CD4-positive, alpha-beta T cell (primary cell): ENCODE measurements at places on chromosomes 3 and 15.
A peak's percentile ranks its signal among the peaks of the same experiment; 100 is the strongest.

DNA sequence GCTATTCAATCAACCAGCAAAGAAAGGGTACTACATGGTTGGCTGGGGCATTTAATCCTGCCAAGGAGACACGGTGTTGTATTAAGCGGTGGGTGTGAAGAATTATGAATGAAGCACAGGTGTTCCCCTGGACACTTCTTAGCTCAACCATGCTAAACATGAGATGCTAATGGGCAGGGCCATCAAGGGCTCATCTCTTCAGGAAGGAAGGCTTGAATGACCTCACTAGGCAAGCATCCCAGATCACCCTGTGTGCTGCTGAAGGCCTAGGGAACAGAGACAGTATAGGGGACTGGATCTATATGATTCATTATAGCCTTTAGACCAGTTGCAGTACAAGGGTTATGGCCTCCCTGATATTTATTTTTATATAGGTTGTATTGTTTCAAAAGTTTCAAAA is 221.3 kb upstream of the SLCO3A1 start:
- no peak for DNase-seq

GRCh38 chr15:74431645-74432044 is 2.1 kb downstream of the SEMA7A start:
- no peak for DNase-seq

DNA sequence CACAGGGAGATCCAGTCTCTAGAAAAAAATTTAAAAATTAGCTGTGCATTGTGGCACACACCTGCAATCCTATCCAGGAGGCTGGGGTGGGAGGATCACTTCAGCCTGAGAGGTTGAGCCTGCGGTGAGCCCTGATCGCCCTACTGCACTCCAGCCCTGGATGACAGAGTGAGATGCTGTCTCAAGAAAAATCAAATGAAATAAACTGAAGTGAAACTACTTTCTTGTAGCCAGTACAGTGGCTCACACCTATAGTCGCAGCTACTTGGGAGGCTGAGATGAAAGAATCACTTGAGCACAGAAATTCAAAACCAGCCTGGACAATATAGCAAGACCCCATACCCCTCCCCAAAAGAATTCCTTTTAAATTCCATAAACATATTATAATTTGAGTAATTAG is 35.4 kb downstream of the SMARCC1 start:
- DNase-seq: no peak

DNA sequence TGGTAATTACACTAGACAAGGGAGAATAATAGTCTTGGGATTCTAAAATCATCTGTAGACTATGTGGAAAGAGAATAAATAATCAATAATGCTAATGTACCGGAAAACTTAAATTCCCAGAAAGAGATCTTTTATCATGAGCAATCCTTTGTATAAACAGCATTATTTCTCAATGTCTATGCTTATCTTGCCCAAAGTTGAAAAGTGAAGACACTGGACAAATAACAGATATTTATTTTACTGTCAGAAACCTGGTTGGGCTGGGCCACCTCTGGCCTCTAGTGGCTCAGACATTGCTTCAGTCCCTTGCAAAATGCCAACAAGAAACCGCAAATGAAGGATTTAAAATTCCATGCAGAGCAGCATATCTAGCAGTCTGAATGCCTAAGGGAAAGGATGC is 409.9 kb downstream of the FHIT start:
- DNase-seq: no peak

DNA sequence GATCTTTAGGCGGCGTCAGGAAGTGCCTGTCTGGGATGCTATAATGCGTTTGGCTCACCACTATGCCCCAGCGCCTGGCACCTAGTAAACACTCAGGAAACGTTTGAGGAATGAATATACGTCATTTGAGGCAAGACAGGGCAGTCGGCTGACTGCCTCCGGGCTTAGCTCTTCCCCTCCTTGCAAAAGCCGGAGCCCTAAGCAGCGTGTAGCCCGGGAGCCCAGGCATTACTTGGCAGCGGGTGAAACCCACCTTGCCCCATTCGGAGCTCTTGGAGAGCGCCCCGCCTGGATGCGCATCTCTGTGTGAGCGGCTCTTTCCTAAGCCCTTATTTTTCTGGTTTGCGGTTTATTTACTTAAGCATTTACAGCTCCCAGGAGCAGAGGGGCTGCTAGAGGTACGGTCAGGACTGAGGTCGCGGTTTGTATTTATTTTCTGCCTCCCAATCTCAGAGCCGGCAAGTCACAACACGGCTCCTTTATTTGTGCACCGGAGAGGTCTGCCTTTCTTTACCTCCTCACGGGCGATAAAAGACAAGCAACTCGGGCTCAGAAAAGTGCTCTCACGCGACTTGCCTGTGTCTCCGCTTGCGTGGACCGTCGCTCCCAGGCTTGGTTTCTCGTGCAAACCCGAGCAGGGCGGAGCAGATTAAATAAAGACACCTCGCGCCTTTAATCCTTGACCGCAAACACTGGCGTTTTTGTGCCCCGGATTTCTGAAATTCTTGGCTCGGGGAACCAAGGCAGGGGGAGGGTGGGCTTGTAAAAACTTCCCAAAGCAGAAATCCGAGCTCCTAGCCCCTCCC is 737 bp upstream of the ITPR1 start:
- peak; percentile 20 for DNase-seq

DNA sequence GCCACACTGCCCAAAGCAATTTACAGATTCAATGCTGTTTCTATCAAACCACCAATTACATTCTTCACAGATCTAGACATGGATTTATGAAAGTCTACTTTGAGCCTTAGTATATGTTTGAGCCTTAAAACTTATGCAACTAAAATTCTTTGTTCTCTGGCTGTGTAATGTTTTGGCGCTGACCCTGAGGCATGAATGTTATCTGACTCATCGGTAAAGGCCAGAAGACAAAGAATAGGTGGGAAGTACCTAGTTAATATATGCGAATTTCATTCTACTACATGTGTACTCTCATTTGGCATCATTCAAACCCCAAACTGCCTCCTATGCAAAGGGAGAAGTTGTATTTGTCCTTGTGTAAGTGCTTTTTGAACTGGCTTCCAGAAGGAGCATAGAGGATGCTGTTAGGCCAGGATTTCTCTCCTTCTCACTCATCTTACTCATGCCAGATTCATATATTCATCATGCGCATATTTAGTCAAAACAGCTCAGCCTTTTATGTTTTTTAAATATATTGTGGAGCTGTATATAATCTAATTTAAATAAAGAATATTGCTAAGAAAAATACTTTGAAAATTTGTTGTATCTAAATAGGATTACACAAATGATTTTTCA is 204.2 kb downstream of the NFKBIZ start:
- no peak for DNase-seq

DNA sequence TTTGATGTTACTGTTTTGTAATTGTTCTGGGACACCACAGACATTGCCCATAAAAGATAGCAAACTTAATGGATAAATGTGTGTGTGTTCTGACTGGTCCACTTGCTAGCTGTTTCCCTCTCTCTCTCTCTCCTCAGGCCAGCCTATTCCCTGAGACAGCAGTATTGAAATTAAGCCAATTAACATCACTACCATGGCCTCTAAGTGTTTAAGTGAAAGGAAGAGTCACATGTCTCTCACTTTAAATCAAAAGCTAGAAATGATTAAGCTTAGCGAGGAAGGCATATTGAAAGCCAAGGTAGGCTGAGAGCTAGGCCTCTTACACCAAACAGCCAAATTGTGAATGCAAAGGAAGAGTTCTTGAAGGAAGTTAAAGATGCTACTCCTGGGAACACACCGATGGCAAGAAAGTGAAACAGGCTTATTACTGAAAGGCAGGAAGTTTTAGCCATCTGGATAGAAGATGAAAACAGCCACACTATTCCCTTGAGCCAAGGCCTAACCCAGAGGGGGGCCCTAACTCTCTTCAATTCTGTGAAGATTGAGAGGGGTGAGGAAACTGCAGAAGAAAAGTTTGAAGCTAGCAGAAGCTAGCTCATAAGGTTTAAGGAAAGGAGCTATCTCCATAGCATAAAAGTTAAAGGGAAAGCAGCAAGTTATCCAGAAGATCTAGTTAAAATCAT is 295.1 kb downstream of the CHST2 start:
- DNase-seq: no peak

GRCh38 chr15:100124361-100124760 is 217.4 kb downstream of the ADAMTS17 start:
- DNase-seq: no peak

DNA sequence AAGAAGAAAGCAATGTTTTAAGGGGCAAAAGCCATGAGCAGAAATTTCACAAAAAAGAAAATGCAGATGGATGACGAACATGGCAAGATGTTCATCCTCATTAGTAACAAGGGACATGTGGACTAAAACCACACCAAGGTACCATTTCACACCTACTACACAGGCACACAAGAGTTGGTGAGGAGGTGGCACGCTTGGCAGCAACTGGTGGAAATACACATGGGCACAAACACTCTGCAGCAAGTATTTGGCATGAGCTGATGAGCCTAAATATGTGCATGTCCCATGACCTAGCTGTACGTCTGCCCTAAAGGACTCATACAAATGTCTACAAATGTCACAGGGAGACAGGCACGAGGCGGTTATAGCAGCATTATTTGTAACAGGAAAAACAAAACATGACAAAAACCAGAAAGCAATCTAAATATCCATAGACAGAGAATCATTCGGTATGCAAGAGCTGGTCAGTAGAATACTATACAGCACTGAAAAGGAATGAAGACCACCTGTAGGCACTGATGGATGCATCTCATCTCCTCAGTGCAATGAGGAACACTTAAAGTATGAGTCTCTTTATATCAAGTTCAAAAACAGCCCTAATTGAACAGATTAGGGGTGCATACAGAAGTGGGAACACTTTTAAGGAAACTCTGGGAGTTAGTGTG is 11.5 kb upstream of the FBLN2 start:
- DNase-seq: no peak

DNA sequence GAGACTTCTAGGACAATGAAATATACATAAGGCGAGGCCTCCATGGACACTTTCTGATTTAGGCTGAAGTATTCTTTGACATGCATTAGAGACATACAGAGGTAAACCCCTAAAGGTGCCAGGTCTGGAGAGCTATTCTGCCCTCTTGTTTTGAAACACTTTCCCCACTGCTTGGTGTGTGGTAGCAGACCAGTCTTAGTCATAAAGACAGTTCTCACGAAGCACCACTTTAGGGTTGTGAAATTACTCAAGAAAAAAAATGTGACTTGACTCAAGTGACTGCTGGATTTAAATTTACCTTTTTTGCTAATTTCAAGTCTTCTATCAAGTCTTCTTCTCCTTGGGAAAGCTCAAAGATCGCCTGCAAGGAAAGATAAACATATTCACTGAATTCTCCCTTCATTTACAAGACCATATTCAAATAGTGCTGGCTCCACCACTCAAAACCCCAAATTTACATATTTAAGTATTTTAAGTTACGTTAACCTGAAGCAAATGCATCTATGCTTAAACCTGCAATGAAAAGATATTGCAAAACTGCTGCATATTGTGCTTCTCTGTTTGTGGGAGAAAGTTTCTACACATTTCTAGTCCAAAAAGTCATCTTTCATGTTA is 48.4 kb downstream of the ARHGEF3 start:
- DNase-seq: no peak

GRCh38 chr3:46984591-46985459 is 5.4 kb downstream of the NBEAL2 start:
- no peak for DNase-seq

DNA sequence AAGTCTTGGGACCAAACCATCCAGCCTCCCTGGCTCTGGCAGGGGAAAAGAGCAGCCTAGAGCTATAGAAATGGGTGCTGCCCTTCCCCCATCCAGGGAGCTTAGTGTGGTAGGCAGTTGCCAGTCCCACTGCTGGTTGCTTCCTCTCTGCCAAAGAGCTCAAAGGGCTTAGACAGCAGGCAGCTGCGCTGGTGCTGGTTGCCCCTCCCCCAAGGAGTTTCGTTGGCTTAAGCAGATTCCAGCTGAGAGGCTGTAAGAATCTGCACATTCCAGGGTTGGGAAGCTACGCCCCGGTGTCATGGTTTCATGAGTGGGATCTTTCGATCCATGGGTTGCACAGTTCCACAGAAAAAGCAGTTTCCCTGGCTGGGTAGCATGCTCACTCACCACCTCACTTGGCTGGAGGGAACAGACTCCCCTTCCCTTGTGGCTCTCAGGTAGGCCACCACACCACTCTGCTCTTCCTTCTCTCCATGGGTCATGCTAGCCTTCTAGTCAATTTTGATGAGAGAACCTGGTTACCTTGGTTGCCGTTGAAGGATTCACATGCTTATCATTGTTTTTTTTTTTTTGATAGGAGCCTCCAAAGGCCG is 195.1 kb downstream of the EPHA6 start:
- no peak for DNase-seq

GRCh38 chr3:169497567-169498257 is 165.8 kb downstream of the MECOM start:
- DNase-seq: no peak

GRCh38 chr15:61910839-61911369 is 149.3 kb downstream of the VPS13C start:
- no peak for DNase-seq

DNA sequence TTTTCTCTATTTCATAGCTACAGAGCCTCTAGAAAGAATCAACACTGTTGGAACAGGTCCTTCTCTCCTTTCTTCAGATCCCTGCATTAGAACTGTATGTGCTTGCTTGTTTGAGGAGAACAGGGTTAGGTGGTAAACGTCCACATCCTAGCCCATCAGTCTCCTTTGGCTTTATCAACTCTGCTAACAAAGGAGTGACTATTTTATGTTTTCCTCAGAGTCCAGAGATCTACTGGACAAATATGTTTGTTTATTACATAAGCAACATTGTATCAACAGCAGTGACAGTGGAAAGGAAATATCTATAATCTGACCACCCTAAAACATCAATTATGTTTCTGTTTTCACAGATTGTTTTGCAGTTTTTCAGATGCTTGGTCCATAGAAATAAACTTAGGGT is 39.6 kb downstream of the CMSS1 start:
- no peak for DNase-seq

DNA sequence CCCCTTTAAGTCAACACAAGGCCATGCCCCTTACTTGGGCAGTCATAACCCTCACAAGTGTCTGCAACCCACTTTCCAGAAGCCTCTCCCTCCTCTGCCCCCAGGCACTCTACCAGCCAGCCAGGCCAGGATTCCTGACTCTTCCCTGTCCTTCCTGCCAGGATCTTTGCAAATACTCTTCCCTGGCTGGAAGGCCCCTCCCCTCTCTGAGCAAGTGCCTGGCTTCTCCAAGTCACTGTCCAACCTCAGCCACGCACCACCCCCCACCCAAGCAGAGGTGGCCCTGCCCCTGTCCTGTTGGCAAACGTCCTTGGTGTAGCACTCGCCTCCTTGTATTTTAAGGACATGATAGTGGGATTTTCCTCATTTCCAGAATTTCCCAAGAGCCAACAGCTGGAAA is 54.7 kb upstream of the USP3 start:
- DNase-seq: no peak

GRCh38 chr15:72200395-72201237 is 3.0 kb upstream of the GRAMD2A start:
- DNase-seq: no peak

DNA sequence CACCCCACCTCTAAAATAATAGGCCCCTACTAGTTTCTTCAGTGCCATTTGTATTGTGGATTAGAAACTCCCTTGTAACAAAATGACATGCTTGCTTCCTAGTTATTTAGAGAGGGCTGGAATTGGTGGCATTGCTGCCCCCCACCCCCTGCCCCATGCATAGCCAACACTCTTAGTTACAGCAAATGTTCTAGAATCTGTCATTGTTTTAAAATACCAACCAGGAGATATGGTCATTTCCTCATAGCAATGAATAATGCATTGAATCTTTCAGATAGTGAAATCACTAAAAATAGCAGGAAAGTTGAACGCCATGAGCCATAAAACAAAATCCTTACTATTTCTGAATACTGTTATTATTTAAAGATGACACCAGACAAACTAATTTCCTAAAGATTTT is 292.5 kb downstream of the ARPP21 start:
- DNase-seq: no peak
